ENCODE measurements at places on chromosomes 16 and 17.

GRCh38 chr17:50056217-50056960, 479 bp downstream of the ITGA3 start:
- no peak for DNase-seq

GRCh38 chr16:19289811-19290485, 4.4 kb downstream of the CLEC19A start:
- DNase-seq: no peak

- peak; percentile 96 for DNase-seq
Measured at GRCh38 chr17:19386974-19387920, at the start of gene MFAP4. MFAP4 (minus strand) TSS chr17:19387190; CDS start chr17:19387155, 35 bp downstream.

DNA sequence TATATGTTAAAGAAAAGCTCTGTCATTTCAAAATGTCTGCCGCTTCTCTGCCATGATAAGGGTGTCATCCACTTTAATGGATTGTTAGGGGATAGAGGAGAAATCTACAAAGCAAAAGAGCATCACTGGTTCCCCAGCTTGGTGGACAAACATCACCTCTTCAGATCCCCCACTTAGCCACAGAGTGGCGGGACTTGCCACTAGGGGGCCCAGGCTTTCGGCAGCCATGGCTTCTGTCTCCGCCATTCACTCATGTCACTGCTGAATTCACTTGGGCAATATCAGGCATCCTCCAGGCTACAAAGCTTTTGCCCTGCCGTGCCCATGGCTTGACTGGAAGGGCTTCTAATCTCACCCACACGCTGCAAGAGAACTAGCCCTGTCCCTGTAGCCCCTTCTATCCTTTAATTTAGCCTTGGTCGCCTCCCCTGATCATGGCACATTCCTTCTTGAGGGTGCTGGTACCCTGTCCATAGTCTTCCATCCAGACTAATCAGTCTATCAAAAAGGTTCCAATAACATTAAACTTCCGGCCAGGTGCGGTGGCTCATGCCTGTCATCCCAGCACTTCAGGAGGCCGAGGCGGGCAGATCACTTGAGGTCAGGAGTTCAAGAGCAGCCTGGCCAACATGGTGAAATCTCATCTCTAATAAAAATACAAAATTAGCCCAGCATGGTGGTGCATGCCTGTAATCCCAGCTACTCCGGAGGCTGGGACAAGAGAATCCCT, 34.7 kb downstream of the SBK1 start:
- no peak for DNase-seq

DNA sequence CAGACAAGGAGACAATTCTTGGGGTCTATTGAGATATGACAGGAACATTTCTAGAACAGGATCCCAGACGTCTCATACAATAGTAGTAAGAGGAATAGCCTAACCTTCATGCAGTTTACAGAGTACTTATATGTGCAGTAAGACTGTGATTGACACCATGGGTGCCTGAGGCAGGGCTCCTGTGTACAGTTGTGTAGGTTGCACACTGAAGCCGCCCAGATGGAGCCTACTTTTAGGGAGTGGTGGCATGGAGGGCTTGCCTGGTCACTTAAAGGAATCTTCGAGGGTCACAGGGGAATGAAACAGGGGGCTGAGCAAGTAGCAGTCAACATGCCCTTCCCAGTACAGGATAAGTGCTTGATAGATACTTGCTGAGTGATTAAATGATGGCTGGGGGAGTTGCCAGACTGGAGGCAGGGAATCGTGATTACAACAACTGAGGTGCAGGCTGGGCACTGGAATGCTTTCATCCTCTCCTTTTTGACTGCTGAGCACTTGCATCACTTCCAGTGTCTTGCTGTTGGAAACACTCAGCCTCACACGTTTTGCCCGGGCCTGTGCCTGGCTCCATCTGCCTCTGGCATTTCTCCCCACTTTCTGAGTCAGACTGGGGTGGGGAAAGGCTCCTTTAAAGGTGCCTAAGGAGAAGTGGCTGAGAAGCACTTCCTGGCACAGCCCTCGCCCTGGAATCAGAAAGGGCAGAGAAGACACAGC, 71.0 kb downstream of the COPRS start:
- DNase-seq: no peak

DNA sequence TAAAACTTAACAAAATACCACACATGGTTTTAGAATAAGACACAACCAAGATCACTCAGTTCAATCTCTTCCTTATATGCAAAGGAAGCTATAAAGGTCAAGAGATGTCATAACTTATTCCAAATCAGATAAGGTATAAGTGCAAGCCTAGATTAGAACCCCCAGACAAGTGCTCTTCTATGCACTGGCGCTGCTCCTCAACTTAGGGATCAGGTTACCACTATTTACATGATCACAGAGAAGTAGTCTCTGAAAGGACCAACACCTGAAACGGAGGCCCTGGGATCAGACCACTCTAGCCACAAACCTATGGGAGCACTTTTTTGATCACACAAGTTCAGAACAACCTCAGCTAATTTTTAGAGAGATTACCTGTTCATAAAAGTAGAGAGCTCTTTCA, 16.6 kb downstream of the COPS3 start:
- no peak for DNase-seq

DNA sequence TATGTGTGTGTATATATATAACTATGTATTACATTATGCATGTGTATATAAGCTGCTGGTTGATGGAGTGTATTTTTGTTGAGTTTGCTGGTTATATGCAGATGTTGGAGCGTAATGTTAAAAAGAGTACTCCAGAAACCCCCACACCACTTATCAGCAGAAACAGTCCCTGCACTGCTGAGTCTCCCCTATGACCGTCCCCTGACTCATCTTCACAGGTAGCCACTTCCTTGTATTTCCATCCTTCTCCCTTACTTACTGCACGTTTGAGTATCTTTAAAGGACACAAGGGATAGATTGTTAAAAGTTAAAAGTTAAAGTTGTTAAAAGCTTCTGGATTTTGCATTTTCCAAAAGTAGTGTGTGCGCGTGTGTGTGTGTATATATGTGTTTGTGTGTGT, 853.9 kb upstream of the EEF2KMT start:
- DNase-seq: no peak

DNA sequence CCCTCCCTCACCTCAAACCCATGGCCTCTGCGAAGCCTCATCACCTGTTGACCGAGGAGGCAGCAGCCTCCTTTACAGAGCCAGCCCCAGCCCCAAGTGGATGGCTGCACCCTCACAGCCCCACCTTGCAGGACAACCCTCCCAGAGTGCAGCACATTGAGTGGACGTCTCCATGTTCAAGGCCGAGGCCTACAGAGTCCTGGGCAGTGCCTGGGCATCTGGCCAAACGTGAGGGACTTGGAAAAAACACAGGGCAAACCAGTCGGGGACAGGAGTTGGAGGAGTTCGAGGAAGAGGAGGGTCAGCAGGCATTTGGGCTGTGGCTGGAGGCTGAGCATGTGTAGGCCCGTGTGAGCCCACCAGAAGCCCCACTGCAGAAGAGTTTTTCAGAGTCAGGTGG, 39.6 kb downstream of the ACTG1 start:
- DNase-seq: no peak

GRCh38 chr17:83111516-83112282, 32.3 kb downstream of the METRNL start:
- no peak for DNase-seq

- peak; percentile 61 for DNase-seq
Measured at GRCh38 chr16:49465661-49466528, 92.3 kb downstream of the C16orf78 start.

GRCh38 chr16:25395528-25395927, 137.9 kb upstream of the ZKSCAN2 start:
- DNase-seq: no peak

DNA sequence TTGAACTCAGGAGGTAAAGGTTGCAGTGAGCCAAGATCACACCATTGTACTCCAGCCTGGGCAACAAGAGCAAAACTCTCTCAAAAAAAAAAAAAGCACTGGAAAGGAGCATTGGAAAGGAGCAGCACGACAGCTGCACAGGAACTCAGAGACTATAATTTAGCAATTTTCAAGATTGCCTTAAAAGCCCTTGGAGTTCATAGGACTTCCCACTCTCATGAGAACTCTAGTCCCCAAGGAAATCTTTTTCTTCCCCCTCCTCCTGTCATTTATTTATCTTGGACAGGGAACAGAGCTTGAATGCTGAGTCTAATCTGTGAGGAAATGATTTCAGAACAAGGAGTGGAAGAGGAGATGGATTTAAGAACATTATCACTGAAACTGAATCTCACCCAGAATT, 69.0 kb downstream of the PLXDC1 start:
- no peak for DNase-seq

DNA sequence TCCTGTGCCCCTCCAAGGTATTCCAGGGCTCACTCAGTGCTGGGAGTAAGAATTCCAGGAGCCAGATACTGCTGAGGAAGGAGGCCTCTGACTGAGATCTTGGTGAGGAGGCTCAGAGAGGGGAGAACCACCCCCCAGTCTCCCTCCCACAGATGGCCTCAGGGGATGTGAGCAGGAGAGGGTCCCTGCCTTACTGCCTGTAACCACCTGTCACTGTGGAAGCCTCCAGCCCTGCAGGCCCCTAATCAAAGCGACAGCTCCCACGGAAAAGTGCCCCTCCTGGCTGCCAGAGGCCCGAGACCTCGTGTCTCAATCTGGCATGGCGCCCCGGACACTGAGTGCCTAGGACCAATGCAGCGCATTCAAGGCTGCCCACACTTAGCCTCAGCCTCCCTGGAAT, 7.7 kb upstream of the C17orf113 start:
- DNase-seq: no peak

DNA sequence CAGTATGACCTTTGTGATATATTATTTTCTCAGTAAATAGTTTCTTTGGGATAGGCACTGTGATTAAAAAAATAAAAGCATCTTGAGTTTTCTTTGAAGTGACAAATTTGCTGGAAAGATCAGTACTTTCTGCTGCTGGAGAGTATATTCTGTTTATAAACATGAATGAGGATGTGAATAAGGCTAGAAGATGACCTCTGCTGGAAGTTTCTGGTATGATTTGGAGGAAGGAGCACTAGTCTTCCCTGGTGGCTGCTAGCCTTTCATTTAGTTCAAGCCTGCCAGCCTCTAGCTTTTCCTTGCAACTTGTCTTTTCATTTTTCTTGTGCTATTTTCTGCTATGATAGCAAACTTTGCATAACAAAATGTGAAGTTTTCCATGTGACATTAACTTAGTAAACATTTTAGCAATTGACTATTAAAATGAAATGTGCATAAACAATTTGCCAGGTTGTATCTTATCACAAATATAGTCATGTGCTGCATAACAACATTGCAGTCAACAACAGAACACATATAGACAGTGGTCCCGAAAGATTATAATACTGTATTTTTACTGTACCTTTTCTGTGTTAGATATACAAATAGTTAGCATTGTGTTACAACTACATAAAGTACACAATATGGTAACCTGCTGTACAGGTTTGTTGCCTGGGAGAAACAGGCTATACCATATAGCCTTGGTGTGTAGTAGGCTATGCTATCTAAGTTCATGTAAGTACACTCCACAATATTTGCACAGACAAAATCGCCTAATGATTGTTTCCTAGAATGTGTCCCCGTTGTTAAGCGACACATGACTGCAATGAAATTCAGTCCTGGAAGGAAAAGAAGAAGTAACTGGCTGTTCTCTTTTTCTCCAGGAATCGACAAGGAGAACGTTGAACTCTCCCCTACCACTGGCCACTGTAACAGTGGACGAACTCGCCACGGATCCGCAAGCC, 18.1 kb upstream of the RAB11FIP4 start:
- no peak for DNase-seq

DNA sequence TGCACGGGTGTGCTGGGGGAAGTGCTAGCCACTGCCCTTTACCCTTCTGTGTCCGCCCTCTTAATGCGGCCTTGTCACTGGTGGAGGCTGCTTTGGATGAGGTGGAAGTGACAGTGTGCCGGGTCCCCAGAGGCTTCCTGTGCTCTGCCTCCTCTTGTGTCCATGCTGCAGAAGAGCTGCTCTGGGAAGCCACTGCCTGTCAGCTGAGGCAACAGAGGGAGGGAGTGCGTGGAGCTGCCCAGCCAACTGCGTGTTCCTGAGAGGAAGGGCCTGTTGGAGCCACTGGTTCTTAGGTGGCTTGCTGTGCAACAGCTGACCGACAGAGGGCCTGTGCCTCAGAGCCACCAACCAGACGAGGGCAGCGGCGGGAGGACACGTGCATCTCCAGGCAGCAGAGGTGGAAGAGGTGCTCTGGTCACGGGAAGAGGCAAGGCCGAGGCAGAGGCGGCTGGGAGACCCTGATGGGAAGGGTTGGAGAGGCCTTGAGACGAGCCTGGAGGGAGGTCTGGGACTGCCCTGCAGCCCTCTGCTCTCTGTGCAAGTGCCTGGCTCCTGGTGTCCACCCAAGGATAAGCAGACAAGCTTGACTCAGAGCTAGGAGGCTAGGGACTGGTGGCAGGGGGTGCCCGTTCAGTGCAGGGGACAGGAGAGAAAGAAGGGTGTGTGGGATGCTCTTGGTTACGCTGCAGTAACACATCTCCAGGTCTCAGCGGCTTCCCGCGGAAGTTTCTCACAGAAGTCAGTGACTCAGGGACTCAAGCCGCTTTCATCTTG, 25.4 kb downstream of the B9D1 start:
- no peak for DNase-seq

DNA sequence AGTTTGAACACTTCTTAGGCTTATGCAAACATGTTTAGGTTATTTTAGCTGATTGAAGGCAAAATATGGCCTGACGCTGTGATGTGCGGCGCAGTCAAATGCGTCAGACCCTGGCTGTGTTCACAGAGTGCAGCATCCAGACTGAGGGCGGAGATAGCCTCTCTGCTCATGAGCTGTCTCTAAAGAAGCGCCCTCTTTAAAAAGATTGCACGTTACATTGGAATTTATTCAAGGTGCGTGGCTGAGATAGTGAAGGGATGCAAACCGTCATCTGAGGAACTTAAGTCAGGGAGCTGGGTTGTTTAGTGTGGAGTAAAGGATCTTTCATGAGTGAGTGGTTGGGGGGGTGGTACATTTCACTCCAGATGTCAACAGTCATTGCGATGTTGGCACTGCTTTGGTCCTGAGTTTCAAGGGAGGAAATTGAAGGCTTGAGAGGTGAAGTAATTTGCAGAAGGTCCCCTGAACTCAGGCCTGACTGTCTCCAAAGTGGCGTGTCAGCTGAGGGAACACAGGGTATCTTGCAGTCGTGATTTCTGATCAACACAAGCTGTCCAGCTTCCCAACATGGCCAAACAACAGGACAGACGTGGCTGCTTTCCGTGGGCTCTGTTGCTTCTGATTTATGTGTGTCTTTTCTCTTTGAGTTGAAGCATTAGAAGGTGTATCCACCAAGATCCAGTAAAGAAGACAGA, 33.4 kb downstream of the RPTOR start:
- no peak for DNase-seq

- DNase-seq: no peak
Measured at GRCh38 chr17:48893646-48894508, 1.3 kb downstream of the ATP5MC1 start.

DNA sequence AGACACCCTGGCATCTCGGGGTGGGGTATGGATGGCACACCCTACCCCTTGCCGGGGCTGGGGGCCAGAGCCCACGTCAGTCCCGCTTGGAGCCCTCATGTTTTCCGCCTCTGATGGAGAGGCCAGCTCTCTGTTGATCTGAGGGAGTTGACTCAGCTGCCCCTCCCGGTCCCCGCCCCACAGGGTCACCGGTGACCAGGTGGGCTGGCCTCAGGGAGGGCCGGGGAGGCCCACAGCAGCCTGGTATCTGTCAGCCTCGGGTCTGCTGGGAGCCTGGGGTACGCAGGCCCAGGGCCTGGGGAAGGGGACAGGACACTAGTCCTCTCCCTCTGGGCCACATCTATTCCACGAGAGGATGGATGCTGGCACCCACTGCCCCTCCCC, 109.5 kb upstream of the CIBAR2 start:
- DNase-seq: no peak
